ENCODE measurements at places on chromosomes 12 and 14.

GRCh38 chr12:58747533-58747932 lies 172.8 kb downstream of the LRIG3 start:
- no peak for DNase-seq

DNA sequence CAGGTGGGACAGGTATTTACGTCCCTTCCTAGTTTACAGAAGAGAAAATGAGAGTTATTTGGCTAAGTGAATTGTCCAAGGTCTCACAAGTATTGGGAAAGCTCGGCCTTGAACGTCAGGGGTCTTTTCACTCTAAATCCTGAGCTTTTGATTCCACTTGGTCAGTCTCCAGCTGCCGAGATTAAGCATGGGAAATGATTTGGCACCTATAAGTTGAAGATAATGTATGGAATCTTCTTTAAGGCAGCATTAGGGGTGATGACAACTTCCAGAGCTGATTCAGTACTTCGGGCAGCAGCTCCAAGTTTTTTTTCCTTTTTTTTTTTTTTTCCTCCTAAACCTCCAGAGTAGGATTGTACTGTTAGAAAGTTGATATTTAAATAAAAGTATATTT lies 722 bp downstream of the FAM234B start:
- DNase-seq, result no peak

- no peak for DNase-seq
Observed at GRCh38 chr14:89339579-89339978, 77.5 kb downstream of the FOXN3 start.

- DNase-seq, result no peak
Observed at GRCh38 chr12:17192721-17193120, 586.8 kb upstream of the LMO3 start.

- DNase-seq, result no peak
Observed at GRCh38 chr12:125861299-125862281, 796.4 kb downstream of the AACS start.

- no peak for DNase-seq
Observed at GRCh38 chr12:12877781-12878455, 13.4 kb upstream of the GPRC5A start.

DNA sequence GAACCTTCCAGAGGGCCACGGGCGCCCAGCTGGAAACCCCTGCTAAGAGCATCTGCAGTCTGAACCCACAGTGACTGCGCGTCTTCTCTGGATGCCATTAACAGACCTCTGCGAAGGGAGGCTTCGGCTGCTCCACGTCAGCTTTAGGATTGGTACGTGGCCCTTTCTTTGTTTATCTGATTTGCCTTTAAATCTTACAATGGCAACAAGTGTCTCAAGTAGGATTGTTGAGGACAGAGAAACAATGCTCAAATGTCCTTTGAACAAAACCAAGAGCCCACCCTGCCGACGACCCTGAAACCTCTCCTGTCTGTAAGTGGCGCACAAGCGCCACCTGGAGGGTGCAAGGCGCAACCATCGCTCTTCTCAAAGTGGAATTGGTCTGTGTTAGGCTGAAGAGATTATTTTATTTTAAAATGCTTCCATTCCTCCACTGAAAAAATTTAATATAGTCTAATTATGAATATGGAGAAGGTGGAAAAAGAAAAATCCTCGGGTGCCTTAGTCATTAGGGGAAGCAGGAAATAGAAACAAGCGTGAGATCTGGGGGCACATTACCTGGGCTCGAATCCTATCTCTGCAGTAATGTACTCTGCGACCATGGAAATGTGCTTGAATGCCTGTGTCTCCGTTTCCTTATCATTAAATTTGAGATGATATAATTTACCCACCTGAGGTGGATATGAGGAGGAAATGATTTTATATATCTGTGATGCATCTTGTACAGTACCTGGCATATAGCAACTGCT lies 82.6 kb upstream of the PTPRB start:
- DNase-seq, result peak; percentile 23

DNA sequence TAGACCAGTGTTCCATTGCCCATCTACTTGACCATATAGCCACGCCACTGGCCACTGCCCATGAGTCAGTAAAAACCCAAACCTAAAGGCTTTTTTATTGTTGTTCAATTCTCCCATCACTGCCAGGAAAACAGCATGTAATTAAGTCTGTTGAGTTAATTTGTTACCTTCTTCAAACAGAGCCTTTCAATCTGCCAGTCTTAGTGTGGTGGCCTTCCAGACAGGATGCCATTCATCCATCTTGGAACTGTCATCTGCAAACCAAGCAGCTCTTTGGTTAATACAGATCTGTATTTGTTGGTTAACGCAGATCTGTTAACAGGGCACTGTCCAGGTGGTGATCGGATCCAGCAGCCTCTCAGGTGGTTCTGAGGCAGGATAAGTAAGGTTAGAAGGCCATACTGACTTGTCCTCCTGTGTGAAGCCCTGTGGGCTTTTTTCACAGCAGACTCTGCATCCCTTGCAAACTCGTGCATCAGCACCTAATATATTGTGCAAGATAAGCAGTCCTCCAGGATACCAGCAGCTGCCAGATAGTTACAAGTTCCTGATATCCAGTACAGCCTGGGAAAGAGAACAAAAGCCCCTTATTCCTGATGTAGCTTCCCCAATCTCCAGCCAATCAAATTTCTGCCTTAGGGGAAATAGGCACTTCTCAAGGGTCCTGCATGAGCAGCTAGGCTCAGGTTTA lies 59.1 kb upstream of the DHRS4 start:
- DNase-seq, result no peak

GRCh38 chr12:130705178-130705822 lies 10.8 kb downstream of the RIMBP2 start:
- DNase-seq, result no peak

DNA sequence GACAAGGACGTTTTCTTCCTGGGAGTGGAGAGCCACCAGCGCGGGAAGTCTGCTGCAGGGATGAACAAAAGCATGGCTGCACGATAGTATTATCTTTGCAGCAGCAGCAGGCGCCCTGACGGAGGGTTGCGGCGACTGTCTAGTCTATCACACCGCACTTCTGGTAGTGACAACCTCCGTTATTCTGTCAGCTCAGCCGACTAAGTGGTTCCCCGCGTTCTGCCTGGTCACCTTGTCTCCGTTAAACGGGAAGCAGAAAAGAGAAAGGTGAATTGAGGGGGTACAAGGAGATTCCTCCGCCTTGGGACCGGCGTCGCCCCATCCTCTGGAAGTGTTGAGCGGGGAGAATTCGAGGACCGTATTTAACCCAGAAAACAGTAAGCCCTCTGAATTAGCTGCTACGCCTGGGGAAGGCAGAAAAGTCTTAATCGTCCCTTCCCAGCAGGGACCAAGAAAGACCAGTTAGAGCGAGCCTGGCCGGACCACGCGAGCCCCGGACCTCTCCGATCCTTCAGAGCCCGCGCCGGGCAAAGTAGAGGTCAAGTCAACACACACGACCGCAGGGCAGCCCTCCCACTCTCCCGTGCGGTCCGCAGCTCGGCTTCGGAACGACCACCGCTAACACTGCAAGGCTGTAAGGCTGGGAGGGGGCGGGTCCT lies 536 bp upstream of the DAAM1 start:
- peak; percentile 39 for DNase-seq

GRCh38 chr12:11745113-11745512 lies 95.6 kb downstream of the ETV6 start:
- no peak for DNase-seq

Data from activated T-cell treated with anti-CD3 and anti-CD28 coated beads, Interleukin-2, amount 50 U/mL, for 72 hours (primary cell).